T follicular helper cell (primary cell): ENCODE measurements at places on chromosomes 1 and 21.
A peak's percentile ranks its signal among the peaks of the same experiment; 100 is the strongest.

- DNase-seq: peak; percentile 7
Measured at GRCh38 chr1:46285730-46286477, 17.5 kb downstream of the LRRC41 start.

DNA sequence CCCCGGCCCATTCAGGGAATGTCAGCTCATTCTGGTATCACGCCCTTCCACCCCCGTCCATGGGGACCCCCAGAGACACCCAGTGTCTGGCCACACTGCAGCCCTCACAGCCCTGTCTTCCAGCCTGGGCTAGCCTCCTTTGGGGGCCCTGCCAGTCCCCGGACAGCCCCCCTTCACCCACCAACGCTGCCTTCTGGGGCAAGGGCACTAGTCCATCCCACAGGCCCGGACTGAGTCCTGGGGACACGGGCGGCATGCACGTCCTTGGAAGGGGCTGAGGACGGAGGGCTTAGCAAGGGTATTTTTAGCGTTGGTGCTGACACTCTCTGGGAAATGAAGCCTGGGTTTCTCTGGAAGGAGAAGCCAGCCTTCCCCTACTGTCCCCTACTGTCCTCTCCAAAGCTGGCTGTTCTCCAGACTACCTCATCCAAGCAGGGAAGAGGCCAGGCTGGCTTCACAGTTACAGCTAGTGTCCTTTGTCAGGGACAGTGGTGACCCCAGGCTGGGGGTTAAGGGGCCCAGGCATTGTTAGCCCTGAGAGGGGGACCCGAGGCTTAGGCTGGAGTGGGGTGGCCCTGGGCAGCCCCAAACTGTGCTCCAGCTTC lies 39.5 kb downstream of the COQ8A start:
- no peak for DNase-seq

- DNase-seq: no peak
Measured at GRCh38 chr1:29703596-29704370, 467.5 kb downstream of the PTPRU start.

DNA sequence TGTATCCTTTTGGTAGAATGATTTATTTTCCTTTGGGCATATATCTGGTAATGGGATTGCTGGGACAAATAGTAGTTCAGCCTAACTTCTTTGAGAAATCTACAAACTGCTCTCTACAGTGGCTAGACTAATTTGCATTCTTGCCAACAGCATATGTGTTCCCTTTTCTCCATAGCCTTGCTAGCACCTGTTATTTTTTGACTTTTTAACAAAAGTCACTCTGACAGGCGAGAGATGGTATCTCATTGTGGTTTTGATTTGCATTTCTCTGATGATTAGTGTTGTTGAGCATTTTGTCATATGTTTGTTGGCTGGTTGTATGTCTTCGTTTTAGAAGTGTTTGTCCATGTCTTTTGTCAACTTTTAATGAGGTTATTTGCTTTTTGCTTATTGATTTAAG lies 99.8 kb downstream of the UCK2 start:
- DNase-seq: no peak

GRCh38 chr1:244615301-244615700 lies 37.6 kb upstream of the DESI2 start:
- DNase-seq: no peak

- DNase-seq: no peak
Measured at GRCh38 chr1:172040466-172040865, 199.2 kb downstream of the DNM3 start.

DNA sequence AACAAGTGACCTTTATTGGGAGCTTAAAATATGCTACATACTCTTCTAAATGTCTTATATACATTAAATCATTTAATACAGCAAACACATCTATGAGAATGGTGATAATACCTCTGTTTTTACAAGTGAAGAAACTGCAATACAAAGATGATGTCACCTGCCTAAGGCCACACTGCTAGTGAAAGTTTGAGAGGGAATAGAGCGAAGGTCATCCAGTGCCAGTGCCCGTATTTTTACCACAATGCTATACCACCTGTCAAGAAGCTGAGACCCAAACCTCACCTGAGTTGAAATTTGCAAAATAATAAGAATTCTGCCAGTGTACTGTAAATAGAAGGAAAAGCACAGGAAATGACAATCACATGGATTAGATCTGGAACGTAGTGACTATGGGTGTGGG lies 200.4 kb upstream of the TMPRSS15 start:
- no peak for DNase-seq

DNA sequence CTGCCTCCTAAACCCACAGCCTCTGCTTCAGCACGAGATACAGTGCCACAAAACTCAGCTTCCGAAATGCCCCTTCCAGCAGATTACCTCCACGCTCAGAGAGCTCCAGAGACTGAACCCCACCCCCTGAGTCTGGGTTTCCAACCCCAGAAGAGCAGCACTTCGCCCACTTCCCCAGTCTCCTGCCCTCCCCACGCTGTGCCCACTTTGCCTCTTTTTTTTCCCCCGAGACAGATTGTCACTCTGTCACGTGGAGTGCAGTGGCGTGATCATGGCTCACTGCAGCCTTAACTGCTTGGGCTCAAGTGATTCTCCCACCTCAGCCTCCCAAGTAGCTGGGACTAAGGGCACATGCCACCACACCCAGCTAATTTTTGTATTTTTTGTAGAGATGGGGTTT lies 10.1 kb downstream of the ICMT start:
- DNase-seq: no peak

GRCh38 chr1:177122461-177123251 lies 41.9 kb downstream of the ASTN1 start:
- DNase-seq: no peak

- DNase-seq: no peak
Measured at GRCh38 chr1:44842486-44842861, 579 bp downstream of the PTCH2 start.

GRCh38 chr21:34500191-34500590 lies 11.8 kb downstream of the KCNE1 start:
- DNase-seq: no peak

- DNase-seq: no peak
Measured at GRCh38 chr1:43602990-43603389, 47.0 kb upstream of the KDM4A start.

GRCh38 chr1:113976609-113977278 lies 2.5 kb upstream of the OLFML3 start:
- DNase-seq: no peak

DNA sequence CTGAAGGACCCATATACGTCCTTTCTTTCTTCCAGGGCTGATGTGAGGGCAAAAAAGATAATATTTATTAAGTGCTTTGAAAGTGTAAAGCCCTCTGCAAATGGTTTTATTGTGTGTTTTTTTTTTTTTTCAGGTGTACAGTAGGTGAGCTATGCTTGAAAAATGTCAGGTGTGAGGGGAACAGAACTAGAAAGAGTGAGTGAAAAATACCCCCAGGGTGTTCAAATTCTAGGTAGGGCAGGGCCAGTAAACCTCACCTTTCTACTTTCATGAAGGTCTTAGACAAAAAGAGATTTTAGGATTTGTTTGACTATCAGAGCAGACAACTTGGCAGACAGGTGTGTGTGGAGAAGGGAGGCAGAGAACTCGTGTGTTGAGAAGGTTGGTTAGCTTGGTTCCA lies 51.3 kb downstream of the ARHGEF11 start:
- DNase-seq: no peak

DNA sequence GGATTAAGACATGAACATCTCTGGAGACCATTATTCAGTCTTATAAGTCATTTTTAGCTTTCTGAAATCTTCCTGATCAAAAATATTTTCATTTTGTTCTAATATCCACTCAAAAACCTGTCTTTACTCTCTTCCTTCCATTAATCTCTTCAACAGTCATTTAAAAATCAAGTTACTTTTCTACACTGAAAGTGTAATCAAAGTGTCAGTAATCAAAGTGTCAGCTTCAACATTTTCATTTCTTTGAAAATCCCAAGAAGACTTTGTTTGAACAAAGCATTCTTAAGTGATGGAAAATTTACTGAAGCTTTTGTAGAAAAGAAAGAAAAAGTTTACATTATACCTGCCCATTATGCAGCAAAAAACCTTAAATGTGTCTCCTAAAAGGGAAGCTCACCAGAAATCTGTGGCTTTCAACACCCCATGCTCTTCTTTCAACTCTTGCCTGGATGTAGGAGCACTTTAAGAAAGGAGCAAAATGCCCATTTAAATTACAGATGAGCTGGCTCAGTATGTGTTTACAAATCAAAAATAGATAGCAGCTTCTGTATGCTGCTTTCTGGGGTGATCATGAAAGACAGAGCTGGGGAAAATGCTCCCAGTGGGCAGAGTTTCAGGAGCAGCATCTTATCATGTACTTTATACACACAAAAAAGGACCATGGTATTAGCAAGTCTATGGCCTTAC lies 260.8 kb upstream of the NCAM2 start:
- no peak for DNase-seq

DNA sequence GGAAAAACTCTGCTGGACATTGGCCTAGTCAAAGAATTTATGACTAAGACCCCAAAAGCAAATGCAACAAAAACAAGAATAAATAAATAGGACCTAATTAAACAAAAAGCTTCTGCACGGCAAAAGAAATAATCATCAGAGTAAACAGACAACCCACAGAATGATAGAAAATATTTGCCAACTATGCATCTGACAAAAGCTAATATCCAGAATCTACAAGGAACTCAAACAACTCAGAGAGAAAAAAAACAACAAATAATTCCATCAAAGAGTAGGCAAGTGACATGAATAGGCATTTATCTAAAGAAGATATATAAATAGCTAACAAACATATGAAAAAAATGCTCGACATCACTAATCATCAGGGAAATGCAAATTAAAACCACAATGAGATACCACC lies 91.2 kb upstream of the PALMD start:
- no peak for DNase-seq

DNA sequence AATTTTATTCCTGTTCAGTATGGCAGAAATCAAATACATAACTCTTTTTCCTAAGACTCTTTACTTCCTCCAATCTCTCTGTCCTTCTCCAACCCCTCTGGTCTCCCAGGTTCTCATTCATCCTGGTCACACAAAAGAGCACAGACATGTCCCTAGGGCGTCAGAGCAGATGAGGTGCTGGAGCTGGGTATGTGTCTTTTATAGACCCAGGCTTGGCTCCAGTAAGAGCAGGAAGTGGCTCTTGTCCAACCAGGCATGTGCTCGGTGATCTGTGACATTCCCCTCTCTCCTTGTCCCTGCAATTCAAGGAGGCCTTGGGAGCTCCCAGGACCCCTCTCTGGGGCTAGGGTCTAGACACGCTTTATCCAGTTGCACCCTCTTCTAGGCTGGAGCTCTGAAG lies 18.0 kb upstream of the LCE2D start:
- no peak for DNase-seq

DNA sequence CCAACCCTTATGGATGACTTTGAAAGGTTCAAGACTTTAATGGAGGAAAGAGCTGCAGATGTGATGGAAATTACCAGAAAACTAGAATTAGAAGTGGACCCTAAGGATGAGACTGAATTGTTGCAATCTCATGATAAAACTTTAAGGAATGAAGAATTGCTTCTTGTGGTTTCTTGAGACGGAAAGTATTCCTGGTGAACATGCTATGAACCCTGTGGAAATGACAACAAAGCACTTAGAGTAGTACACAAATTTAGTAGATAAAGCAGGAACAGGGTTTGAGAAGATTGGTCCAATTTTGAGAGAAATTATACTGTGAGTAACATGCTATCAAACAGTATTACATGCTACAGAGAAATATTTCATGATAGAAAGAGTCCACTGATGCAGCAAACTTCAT lies 215.4 kb downstream of the OMA1 start:
- no peak for DNase-seq

GRCh38 chr1:173409613-173410012 lies 67.5 kb upstream of the PRDX6 start:
- DNase-seq: no peak

- DNase-seq: no peak
Measured at GRCh38 chr1:162939035-162939434, 78.1 kb upstream of the CCDC190 start.

GRCh38 chr1:18868801-18869424 lies 9.5 kb upstream of the TAS1R2 start:
- no peak for DNase-seq

DNA sequence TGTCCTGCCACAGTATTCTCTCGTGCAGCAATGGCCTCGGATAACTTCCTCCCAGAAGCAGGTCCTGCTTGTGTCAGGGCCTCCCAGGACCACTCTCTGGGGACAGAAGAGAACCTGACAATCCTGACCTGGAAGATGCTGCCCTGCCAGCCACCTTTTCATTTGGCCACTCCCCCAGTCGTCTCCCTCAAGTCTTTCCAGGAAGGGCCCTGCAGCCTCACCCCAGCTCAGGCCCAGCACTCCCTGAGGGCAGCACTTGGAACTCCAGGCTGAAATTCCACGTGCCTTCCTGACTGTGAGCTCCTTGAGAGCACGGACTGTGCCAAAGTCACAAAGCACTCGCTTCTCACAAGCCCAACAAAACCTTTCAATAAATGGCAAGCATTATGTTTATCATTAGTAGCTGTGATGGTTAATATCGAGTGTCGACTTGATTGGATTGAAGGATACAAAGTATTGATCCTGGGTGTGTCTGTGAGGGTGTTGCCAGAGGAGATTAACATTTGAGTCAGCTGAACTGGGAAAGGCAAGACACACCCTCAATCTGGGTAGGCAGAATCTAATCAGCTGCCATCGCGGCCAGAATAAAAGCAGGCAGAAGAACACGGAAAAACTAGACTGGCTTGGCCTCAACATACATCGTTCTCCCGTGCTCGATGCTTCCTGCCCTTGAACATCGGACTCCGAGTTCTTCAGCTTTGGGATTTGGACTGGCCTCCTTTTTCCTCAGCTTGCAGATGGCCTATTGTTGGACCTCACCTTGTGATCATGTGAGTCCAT lies 2.3 kb upstream of the CLEC20A start:
- no peak for DNase-seq

DNA sequence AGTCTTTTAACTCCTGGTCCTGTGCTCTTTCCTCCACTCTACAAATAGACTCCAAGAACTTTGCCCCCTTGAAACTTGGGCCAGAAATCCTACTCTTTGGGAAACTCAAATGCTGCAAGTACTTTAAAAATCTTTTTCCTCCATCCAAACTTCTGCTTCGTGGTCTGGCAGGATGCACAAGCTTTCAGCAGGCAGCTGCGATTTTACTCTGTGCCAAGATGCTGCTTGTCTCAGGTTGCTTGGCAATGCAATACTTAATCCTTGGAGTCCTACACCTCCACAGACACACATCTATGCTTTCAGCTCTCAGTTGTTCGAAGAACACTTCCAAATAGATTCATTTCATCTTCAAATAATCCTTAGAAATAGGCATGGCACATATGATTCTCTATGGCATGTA lies 435.3 kb upstream of the USP24 start:
- DNase-seq: no peak

DNA sequence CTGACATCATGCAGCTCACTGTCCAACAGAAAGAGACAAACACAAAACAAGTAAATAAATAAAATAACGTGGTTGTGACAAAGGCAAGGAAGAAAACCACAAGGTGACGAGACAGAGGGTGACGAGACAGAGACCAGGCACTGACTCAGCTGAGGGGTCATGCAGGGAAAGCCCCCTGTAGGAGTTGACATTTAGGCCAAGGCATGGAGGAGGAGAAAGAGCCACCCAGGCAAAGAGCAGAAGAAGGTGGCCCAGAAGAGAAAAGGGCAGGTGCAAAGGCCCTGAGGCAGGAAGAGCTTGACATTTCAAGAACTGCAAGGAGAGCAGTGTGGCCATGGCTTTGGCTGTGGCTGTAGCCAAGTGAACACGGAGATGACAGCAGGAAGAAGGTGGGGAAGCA lies 65.1 kb upstream of the ID3 start:
- no peak for DNase-seq
